ENCODE measurements at places on chromosomes 2 and 18. TPM values are rescaled to one million over a fixed set of nuclear protein-coding genes. Genes with fewer than 3 reads are reported as not detected.

Gene LIPG
- total RNA-seq: 4.2 TPM

- no peaks in the 10 kb centered on the region for H3K36me3 ChIP-seq
- no peaks in the 10 kb centered on the region for H3K27me3 ChIP-seq
- no peak for DNase-seq
Measured at GRCh38 chr2:174058026-174058425, 92.9 kb upstream of the SP3 start.

DNA sequence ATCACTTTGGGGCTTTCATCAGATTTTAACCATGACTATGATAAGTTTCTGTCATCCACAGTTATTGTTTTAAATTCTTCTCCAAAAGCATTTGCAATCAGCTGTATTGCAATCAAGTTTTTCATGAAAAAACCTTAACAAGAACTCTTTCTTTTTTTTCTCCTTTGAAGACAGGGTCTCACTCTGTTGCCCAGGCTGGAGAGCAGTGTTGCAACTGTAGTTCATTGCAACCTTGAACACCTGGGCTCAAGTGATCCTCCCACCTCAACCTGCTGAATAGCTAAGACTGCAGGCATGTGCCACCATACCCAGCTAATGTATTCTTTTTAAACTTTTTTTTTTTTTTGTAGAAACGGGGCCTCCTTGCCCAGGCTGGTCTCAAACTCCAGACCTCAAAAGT lies 45.5 kb upstream of the C2orf66 start:
- no peaks in the 10 kb centered on the region for H3K4me1 ChIP-seq
- no peaks in the 10 kb centered on the region for H3K27me3 ChIP-seq
- no peak overlapping the region for H3K4me3 ChIP-seq
- H3K36me3 ChIP-seq: no peaks in the 10 kb centered on the region
- DNase-seq: no peak

Gene ARHGAP28
- 4.7 TPM for total RNA-seq

Gene C1GALT1C1L
- 0.24 TPM for total RNA-seq

DNA sequence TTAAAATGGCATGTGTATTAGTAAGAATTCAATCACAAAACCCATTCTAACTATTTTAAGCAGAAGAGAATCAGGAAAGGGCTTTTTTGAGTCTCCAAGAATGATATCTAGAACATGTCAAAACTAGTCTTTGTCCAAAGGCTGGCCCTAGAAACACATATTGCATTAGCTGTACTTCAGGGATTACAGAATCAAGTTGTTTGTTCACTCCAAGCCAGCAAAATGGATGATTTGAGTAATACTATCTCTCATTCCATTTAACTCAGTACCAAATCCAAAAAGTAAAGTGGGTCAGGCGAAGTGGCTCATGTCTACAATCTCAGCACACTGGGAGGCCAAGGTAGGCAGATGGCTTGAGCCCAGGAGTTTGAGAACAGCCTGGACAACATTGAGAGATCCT lies 41.3 kb downstream of the ATF2 start:
- H3K27ac ChIP-seq: no peak overlapping the region
- H3K4me3 ChIP-seq: no peak overlapping the region
- H3K27me3 ChIP-seq: no peaks in the 10 kb centered on the region
- no peak for DNase-seq

GRCh38 chr2:120735746-120736170 lies at the start of gene GLI2:
TSS of gene GLI2 (plus strand) at chr2:120735868. CDS start at chr2:120797321, 61,453 bp downstream.
- H3K4me1 ChIP-seq: no peaks in the 10 kb centered on the region
- H3K27ac ChIP-seq: peak within 1 kb of the TSS; percentile 46
- DNase-seq: no peak
- no peaks in the 10 kb centered on the region for H3K36me3 ChIP-seq
- peaks cover 64% of the 10 kb centered on the region for H3K27me3 ChIP-seq
- peak within 1 kb of the TSS; percentile 26 for H3K4me3 ChIP-seq

Gene AFF3
- total RNA-seq: 9.7 TPM

Gene RTTN
- 15.7 TPM for total RNA-seq

- H3K4me3 ChIP-seq: no peak overlapping the region
- no peak overlapping the region for H3K27ac ChIP-seq
- H3K36me3 ChIP-seq: no peaks in the 10 kb centered on the region
- no peak for DNase-seq
- H3K27me3 ChIP-seq: no peaks in the 10 kb centered on the region
- no peaks in the 10 kb centered on the region for H3K4me1 ChIP-seq
Measured at GRCh38 chr18:77360315-77361190, 110.9 kb downstream of the GALR1 start.

DNA sequence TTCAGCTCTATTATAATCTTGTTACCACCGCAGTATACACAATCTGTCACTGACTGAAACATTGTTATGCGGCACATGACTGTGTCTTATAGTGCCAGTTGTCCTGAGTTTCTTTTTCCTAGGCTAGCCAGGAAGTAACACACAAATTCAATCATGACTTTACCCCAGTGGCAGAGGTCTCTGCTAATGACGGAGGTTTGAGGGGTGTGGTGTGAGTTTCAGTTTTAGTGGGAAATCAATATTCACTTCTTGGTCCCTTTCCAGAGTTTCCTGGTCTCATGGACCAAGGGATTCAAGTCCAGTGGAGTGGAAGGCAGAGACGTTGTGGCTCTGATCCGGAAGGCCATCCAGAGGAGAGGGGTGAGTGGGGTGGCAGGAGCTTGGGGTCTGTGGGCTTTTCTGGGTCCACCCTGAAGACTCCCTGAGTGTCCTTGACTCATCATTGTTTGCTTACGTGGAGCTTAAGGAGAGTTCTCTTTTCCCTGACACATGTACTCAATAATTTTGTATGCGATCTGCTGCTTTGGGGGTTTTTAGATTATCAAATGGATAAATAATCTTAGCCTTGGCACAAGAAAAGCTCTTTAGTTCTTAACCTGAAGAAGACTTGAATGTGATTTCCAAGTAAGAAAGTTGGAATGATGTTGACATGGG lies 39.2 kb downstream of the HK2 start:
- no peak overlapping the region for H3K27ac ChIP-seq
- H3K4me1 ChIP-seq: peaks cover 27% of the 10 kb centered on the region
- DNase-seq: no peak
- H3K36me3 ChIP-seq: peaks cover 40% of the 10 kb centered on the region
- no peak overlapping the region for H3K4me3 ChIP-seq
- H3K27me3 ChIP-seq: no peaks in the 10 kb centered on the region

DNA sequence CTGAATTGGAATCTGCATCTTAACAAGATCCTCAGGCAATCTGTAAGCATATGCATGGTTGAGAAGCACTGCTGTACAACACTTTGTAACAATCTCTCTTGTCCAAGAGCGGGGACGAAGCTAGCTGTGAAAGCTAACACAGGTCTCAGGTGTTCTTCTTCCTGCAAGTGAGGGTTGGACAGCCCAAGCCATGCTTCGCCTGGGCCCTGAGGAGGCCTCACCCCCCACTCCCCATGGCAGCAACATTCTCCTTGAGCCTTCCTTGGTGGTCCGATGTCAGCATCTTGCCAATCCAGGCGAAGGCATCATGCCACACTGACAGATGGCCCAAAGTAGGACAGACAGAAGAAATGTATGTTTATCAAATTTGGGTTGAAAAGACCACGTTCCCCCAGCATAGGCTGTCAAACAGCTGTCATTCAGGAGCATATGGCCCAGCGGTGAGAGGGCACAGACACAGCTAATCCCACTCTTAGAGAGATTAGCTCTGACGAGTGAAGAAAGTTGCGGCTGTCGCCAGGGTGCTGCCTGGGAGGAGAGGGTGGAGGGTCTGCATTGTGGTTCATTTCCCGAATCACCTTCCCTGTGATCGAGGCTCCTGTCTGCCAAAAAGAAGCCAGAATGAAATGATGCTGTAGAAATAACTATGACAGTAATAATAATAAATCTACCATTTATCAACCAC lies 344.7 kb downstream of the MYCN start:
- no peaks in the 10 kb centered on the region for H3K36me3 ChIP-seq
- no peaks in the 10 kb centered on the region for H3K27me3 ChIP-seq
- DNase-seq: no peak
- no peak overlapping the region for H3K4me3 ChIP-seq
- H3K4me1 ChIP-seq: no peaks in the 10 kb centered on the region

DNA sequence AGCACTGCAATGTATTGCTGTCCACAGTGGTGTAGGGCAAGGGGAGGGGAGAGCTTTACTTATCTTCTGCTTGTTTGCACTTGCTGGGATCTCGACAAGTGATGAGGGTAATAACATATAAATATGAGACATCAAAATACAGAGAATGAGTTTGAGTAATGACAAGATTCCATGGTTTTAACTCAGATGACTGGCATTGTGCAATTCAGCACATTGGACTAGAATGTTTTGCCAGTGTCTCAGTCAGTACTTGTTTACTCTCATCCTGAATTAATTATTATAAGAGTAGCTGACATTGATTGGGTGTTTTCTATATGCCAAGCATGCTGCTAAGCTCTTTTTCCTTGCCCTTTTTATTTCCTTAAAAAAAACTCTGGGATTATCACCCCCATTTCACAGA lies 306.7 kb upstream of the MMADHC start:
- no peaks in the 10 kb centered on the region for H3K36me3 ChIP-seq
- no peaks in the 10 kb centered on the region for H3K4me1 ChIP-seq
- no peak for DNase-seq

Gene UGT1A3
- not detected for total RNA-seq

DNA sequence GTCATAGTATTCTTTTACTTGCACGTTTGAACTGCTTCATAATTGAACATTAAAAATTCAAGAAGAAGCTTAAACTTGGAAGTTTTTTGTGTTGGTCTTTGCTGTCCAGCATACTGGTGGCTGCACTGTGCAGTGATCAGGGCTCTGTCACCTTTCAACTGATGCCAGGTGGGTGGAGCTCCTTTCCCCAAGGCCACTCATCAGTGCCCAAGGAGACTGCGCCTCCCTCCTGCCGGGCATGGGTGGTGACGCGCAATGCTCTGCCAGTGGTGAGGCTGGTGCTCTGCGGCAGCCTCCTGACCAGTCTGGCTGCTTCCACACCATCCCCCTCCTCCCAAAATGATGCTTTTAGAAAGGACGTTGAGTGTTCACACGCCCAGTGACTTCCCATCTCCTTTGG lies 16.0 kb upstream of the LDLRAD4 start:
- no peaks in the 10 kb centered on the region for H3K36me3 ChIP-seq
- no peak overlapping the region for H3K4me3 ChIP-seq
- H3K27me3 ChIP-seq: no peaks in the 10 kb centered on the region
- DNase-seq: no peak

Gene FAM161A
- total RNA-seq: 2.2 TPM

GRCh38 chr2:149653831-149654445 lies 66.4 kb upstream of the MMADHC start:
- H3K27me3 ChIP-seq: no peaks in the 10 kb centered on the region
- H3K36me3 ChIP-seq: no peaks in the 10 kb centered on the region
- H3K4me3 ChIP-seq: no peak overlapping the region
- H3K27ac ChIP-seq: no peak overlapping the region
- no peak for DNase-seq
- no peaks in the 10 kb centered on the region for H3K4me1 ChIP-seq

GRCh38 chr2:85945586-85945985 lies 56.8 kb upstream of the ST3GAL5 start:
- no peaks in the 10 kb centered on the region for H3K36me3 ChIP-seq
- peaks cover 3% of the 10 kb centered on the region for H3K4me1 ChIP-seq
- H3K27me3 ChIP-seq: no peaks in the 10 kb centered on the region
- no peak for DNase-seq
- no peak overlapping the region for H3K27ac ChIP-seq

DNA sequence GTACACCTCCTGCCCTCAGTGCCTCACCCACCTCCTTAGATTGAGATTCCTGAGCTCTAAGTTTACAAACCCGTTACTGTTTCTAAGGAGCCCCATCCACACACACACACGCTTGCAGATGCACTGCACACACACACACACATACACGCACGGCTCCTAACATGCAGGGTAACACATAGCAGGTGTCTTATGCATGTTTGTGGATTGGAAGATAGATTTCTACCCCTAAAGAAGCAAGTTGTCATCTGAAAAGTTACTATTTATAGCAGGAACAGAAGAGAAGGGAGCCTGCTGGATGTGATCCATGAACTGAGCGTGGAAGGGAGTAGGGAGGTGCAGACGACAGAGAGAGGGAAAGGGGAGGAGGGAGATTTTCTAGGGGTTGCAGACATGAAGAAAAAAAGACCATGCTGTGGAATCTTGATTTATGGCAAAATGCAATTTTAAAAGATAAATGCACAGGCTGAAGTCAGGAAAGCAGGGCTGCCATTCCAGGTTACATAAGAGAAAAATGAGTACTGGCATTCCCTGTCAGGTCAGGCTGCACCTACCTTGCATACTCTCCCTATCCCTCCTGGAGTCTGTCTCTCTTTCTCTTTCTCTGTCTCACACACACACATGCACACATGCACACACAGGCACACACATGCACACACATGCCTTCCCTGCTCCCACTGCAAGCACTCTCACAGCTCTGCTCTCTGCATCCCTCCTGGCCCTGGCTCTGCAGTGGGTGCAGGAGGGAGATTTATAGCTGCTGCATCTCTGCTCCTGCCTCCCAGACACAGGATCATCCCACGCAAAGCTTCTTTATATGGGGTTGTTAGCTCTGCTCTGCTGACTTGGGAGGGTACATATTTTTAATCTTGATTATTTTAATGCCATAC lies 192.6 kb upstream of the MYT1L start:
- no peak for DNase-seq
- no peaks in the 10 kb centered on the region for H3K36me3 ChIP-seq
- no peaks in the 10 kb centered on the region for H3K27me3 ChIP-seq

GRCh38 chr2:71720283-71720560 lies 266.9 kb downstream of the DYSF start:
- H3K4me1 ChIP-seq: no peaks in the 10 kb centered on the region
- no peaks in the 10 kb centered on the region for H3K27me3 ChIP-seq
- H3K27ac ChIP-seq: no peak overlapping the region
- no peak overlapping the region for H3K4me3 ChIP-seq
- no peaks in the 10 kb centered on the region for H3K36me3 ChIP-seq

DNA sequence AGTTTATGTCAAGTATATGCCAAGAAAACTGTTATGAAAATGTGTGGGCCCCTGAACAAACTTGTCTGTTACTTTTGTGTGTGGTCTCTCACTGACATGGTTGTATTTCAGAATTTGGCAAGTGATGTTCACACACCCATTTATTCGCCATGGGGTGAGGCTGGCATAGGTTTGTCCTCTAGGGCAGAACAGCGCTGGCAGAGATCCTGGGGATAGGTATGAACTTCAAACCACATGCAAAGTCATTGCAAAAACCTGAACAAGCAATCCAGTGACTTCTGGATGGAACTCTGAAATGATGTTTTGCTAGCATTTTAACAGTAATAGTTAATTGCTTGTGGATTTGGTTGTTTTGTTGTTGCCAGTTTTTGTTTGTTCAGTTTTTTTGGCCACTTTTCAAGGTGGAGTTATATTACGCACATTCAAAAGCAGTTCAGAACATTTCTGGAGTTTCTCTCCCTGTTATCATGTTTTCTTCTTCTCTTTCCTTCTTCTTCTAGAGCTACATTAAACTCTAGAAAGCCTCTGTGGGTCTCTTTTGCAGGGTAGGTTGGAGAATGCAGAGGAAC lies 78.5 kb downstream of the MDH1 start:
- no peak overlapping the region for H3K27ac ChIP-seq
- DNase-seq: no peak
- H3K4me3 ChIP-seq: no peak overlapping the region
- H3K27me3 ChIP-seq: no peaks in the 10 kb centered on the region

Gene SERPINB12
- 2.6 TPM for total RNA-seq

DNA sequence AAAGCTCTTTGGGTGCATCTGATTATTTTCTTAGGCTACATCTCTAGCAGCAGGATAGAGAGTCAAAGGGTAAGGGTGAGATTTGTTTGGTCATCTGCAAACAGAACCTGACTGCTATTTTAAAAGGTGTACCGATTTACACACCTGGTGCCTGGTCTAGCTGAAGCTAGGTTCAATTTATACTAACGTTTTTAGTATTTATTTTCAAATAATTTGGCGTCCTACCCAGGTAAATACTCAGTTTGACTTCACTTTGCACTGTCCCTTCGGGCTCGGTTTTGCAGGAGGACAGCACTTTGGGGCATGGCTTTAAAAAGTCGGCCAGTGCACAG lies 683 bp downstream of the PTRHD1 start:
- peak overlapping the region; percentile 99 for H3K27ac ChIP-seq
- H3K4me3 ChIP-seq: peak overlapping the region; percentile 91
- no peak for DNase-seq
- no peaks in the 10 kb centered on the region for H3K27me3 ChIP-seq
- H3K36me3 ChIP-seq: peaks cover 9% of the 10 kb centered on the region
